ENCODE measurements at places on chromosomes 16 and 17.

DNA sequence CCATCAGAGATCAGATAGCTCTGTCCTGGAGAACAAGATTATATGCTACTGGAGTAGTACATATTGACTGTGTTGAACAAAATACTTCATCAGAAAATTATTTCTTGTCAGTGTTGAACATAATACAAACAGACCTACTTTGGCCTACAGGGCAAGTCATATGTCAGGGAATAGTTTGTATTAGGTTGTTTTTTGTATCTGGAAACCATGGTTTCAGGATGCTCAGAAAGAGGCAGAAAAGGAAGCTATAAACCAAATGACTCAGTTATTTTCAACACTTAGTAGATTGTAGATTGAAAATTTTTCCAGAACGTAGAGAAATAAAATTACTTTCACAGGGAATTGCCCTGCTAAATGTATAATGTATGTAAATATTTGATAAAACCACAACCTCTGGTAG is 198.4 kb downstream of the CYB561 start:
- DNase-seq, result peak; percentile 29

DNA sequence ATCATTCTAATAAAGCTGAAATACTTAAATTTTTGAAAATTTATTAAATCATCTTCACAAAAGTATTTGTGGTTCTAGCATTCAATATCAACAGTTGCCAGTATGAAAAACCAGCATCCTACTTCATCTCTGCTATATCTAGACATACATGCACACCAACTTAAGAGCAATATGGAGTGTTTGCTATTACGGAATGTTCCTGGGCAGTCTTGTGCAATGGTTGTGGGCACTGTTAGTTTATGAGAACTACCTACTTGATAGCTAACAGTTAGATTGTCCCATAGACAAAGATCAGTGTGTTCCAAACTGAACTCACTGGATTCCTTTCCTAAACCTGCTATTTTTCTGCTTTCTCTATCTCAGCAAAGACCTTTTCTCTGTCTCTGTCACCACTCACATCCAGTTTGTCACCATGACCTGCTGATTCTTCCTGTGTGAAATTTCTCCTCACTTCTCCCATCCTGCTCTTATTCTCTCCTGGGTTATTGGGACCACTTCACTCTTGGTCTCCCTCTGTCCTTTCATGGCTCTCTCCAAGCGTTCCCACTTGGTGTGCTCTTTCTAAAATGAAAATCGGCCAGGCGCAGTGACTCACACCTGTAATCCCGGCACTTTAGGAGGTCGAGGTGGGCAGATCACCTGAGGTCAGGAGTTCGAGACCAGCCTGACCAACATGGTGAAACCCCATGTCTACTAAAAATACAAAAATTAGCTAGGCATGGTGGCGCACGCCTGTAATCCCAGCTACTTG is 27.7 kb downstream of the CNTROB start:
- no peak for DNase-seq

- no peak for DNase-seq
Observed at GRCh38 chr17:17922070-17922614, 50.1 kb downstream of the TOM1L2 start.

DNA sequence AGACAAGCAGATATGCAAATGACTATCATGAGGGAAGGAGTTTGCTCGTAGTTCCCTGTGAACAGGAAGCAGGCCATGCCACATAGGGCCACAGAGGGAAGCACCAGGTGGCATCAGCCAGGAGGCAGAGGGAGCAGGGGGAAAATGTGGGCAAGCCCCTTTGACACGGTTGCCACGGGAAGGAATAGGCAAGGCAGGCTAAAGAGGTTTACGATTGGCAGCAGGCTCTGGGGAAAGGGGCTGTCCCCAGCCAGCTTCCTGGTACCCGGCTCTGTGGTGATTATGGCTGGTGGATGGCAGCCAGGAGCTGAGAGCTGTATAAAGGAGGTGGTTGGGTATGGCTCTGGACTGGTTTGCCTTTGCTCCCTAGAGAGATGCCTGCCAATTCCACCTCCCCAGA is 848 bp downstream of the CES3 start:
- DNase-seq, result no peak

- peak; percentile 21 for DNase-seq
Observed at GRCh38 chr16:79691007-79691406, 90.5 kb upstream of the MAF start.
